T follicular helper cell (primary cell): ENCODE measurements at places on chromosomes 5 and 9.

- DNase-seq: no peak
Measured at GRCh38 chr5:111562561-111562960, 50.2 kb upstream of the STARD4 start.

DNA sequence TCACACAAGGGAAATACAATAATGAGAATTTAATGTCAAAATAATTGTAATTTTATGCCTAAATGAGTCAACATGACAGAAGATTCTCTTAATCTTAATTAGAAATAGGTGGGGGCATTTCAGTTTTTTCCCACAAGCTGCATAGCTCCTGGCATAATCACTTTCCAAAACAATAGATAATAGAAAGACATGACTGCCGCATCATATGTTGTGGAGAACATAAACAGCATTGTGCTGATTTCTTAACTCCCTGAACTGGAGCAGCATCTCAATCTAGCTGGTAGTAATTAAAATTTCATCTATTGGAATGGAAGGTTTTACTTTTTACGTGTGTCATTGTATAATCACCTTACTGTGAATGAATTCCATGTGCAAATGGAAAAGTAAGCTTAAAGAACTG lies 112.1 kb downstream of the ST8SIA4 start:
- no peak for DNase-seq

DNA sequence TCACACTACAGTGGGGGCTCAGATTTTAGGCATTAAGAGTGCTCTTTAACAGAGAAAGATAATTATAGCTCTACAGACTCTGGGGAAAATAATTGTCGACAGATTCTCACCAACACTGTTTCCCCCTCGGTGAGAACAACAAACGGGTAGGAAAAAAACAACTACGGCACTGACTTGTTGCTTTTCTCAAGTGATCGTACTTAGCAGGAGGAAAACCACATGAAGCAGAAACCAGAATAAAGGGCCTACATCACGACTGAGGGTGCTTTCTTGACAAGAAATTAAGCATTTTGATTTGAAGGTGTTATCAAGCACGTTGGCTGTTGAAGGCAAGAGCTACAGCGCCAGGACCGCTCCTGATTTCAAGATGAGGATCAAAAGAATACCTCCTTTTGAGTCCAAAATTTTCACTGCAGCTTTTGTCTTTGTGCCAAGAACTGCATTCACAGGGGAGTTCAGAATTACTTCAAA lies 27.2 kb upstream of the CER1 start:
- no peak for DNase-seq

DNA sequence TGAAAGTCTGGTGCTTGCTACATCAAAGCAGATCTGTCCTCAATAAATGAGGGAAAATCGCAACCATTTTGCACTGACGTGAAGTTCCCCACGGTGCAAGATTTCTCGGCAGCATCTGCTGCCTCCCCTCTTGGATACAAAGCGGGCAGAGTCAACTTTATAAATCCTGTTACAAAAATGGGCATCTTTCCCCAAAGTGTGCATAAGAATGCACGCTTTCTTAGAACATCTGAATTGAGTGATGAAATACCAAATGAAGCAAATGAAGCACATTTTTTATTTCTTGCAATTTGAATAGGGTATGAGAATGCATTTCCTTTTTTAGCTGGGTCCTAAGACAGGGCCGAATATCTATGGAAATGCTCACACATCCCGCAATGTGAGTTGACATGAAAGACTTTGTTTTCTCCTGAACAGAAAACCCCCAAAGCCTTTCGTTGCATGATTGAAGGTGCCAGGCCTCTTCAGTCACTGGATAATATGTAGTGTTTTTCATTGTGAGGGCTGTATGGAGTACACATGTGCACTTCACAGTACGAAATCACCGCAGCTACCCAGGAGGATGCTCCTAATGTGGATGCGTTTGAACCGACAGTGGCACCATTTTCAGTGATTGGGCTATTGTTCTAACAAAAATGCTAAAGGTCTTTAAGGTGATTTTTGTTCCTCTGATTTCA lies 19.6 kb upstream of the MAPKAP1 start:
- no peak for DNase-seq

- no peak for DNase-seq
Measured at GRCh38 chr9:121268598-121268850, 562 bp downstream of the GSN start.

- no peak for DNase-seq
Measured at GRCh38 chr5:122076669-122077365, 1.2 kb downstream of the LOX start.

DNA sequence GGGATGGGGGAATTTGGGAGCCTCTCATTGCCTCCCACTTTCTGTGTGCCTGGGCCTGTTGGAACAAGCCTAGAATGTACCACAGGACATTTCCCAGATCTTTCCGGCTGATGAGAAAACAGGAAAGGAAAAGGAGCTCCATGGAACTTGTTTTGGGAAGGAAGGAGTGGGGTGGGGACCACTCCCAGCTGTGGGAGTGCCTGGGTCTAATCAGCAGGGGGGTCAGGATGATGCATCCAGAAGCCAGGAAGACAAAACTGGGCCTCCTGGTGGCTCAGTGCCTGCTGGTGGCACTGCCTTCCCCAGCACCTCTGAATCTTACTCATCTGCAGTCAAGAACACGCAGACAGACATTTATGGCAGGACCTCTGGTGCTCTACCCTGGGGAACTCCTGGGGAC lies 2.8 kb downstream of the SMIM33 start:
- DNase-seq: no peak

GRCh38 chr5:60688980-60689379 lies 11.0 kb downstream of the DEPDC1B start:
- no peak for DNase-seq
